Epithelial cell of prostate (primary cell): ENCODE measurements at places on chromosomes 5 and 9.

- DNase-seq, result no peak
These were observed 9.7 kb upstream of the RORB start for GRCh38 chr9:74487395-74487794.

DNA sequence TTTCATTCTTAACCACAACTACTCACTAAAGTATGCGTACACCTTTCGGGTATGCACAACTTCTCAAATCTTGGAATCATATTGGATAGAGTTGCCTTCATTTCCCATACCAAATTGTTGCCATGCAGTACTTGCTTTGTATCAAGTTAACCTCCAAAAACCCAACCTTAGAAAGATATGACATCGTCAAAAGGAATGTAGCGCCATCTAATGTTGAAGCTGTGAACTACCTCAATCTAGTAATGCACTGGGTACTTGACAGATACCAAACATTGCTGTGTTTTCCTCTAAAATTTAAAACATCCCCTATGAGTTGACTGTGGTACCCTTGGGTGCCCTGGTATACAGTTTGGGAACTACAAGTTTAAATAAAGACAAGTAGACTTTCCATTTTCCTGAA, 318.4 kb downstream of the ARL15 start:
- no peak for DNase-seq

DNA sequence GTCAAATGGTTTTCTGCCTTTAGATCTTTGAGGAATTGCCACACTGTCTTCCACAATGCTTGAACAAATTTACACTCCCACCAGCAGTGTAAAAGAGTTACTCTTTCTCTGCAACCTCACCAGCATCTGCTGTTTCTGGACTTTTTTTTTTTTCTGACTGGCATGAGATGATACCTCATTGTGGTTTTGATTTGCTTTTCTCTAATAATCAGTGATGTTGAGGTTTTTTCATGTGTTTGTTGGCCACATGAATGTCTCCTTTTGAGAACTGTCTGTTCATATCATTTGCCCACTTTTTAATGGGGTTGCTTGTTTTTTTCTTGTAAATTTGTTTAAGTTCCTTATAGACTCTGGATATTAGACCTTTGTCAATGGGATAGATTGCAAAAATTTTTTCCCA, 129.2 kb upstream of the PTGER4 start:
- no peak for DNase-seq

DNA sequence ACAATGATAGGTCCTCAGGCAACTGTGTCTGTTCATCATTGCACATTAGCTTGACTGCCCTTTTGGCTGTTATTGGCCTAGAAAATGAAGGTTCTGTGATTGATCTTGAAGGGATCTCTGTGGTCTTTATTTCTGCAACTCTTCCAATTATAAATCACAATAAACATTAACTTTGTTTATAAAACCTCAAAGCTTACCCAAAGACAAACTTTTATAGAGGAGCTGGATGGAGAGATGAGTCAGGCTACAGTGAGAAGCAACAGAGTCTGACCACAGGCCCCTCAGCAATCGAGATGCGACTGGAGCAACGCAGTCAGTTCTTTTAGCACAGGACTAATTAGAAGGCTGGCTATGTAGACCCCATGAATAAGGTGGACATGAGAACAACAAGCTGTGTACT, 5.3 kb downstream of the MACROH2A1 start:
- no peak for DNase-seq

DNA sequence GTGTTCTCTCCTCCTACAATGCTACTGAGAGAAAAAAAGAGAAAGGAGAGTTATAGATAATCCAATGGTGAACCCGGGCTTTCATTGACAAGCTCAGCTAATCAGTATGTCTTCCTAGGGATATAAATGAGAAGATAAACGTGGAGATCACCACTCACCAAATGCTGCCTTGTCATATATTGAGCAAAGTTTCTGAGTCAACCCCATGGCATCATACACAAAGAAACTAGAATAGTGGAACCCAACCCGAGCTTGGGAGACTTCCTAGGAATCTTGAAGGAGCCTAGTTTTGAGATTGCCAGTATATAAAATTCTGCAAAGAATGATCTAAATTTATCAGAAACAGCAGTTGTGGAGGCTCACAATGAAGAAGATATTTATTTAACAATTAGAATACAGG, 47.8 kb downstream of the PTPN3 start:
- no peak for DNase-seq

GRCh38 chr9:117088786-117089185, 326.1 kb downstream of the ASTN2 start:
- DNase-seq, result no peak

DNA sequence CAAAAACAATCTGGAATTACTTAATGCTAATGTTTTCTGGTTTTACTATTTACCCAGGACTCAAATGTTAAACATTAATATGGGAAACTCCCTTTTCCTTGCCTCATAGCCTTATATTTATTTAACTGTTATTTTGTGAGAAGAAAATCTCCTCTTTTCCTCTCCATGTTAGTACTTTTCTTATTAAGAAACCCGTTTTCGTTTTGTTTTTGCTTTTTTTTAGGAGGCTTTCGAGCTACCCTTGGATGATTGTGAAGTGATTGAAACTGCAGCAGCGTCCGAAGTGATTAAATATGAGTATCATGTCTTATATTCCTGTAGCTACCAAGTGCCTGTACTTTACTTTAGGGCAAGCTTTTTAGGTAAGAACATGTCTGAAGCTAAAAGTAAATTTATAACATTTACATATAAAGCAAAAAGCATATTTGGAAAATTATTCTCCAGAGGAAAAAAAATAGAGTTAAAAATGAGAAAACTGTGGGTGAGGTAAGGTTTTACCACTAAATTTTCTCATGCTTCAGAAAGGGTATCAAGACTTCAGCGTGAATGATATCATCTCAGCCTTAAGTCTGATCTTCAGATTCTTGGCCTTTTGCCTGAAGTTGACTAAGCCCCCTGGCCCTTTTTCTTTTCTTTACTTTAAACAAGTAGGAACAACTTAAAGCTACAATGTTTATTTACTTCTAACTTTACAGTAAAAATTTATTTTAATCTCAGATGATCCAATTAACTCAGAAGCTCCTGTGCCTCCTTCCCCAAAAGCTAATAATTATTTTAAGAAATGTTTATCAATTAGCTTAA, 113.8 kb downstream of the RPS23 start:
- DNase-seq, result no peak

GRCh38 chr9:629146-629545, 212.4 kb upstream of the DMRT1 start:
- DNase-seq, result no peak
